ENCODE measurements at places on chromosomes 3 and 15.

DNA sequence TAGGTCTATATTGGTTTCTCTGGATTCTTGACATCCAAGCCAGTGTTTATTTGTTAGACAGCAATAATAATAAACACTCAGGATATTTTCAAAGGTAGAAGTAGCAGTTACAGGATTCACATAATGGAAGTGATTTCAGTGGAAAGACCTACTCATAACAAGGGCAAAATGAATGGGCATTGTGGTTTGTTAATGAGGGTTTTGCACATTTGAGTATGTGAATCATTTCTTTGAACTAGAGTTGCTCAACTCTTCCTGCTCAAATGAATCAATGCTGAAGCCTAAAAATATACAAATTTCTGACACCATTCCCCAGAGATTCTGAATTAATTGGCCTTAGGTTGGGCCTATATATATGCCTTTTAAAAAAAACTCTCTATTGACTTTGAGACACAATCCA is 4.1 kb upstream of the COL6A5 start:
- no peak for DNase-seq

- DNase-seq: no peak
Observed at GRCh38 chr3:171976526-171976925, 62.9 kb upstream of the FNDC3B start.

- no peak for DNase-seq
Observed at GRCh38 chr15:66488525-66488924, 9.0 kb downstream of the SNAPC5 start.

- peak; percentile 9 for DNase-seq
Observed at GRCh38 chr3:171049861-171050444, 23.4 kb upstream of the SLC2A2 start.

GRCh38 chr15:50857763-50858162 is 50.7 kb upstream of the AP4E1 start:
- DNase-seq: no peak

GRCh38 chr3:36575241-36575640 is 189.1 kb downstream of the DCLK3 start:
- DNase-seq: no peak

GRCh38 chr15:74053517-74053916 is 28.8 kb downstream of the GOLGA6A start:
- DNase-seq: no peak

GRCh38 chr3:102158080-102158740 is 276.6 kb upstream of the ZPLD1 start:
- DNase-seq: no peak

Data from activated T-helper 1 cell treated with anti-CD3 and anti-CD28 coated beads, Interleukin-12 subunit alpha, Interleukin-12 subunit beta, Interleukin-2, Interleukin-4 antibody, amounts not matched to agents 30 ng/mL and 10 ng/mL and 1 ng/mL, durations not matched to agents 14 hours and 24 hours and 36 hours (primary cell).